ENCODE measurements at places on chromosomes 16 and 17.

DNA sequence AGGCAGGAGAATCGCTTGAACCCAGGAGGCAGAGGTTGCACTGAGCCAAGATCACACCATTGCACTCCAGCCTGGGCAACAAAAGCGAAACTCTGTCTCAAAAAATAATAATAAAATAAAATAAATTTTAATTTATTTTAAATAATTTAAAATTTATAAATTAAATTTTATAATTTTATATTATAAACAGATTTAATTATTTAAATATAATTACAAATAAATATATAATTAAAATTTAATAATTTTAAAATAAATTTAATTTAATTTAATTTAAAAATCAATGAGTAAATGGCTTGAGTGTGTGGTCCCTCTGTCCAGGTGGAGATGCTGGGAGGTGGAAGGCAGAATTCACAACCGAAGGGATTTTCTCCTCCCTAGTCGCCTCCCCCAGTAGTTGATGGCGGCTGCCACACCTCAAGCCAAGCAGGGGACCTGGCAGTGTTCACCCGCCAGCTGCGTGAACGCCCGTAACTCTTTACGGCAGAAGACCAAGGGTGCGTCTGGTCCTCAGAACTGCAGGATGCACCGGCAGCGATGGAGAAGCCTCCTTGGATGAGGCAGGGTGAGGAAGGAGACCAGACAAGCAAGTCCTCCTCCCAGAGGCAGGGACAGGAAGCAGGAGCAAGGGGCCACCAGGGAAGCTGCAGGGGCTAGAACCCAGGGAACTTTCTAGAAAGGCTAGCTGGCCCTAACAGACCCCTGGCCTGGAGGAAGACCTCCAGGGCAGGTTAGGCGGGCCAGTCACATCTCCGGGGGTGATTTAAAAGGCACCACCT lies 22.9 kb upstream of the KRT17 start:
- DNase-seq: no peak

- no peak for DNase-seq
Observed at GRCh38 chr17:45336390-45337182, 19.8 kb upstream of the MAP3K14 start.

DNA sequence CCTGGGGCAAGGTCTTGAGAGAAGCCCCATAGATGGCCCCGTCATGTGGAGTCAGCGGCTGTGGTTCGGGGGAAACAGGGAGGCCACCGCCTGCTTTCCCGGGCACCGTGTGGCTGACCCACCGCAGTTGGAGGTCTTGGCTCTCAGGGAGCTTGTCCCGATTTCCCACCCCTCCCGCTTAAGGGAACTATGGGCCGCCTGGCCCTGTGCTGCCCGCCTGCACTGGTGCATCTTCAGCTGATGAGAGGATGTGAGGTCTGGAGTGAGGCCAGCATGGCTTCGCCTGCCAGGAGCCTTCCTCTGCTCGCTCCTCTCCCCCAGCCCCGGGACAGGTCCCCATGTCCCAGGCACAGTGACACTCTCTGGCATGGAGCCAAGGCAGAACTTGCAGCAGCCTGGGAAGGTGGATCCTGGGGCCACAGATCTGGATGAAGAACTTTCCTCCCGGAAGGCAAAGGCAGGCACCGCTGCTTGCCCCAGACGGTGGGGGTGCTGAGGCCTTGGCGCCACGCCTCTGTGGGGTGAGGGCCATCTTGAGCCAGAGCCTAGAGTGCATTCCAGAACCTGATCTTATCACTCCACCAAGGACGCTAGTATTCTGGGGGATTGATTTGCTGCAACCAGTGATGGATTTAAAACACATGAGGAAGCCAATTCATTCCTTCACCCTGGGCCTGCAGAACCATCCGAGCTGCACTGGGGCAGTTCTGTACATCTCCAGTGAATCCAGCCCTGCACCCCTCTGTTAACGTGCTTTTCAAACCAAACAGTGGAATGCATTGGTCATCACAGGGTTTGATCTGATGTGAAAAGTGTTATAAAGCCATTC lies 178.6 kb upstream of the TNRC6C start:
- DNase-seq: no peak

DNA sequence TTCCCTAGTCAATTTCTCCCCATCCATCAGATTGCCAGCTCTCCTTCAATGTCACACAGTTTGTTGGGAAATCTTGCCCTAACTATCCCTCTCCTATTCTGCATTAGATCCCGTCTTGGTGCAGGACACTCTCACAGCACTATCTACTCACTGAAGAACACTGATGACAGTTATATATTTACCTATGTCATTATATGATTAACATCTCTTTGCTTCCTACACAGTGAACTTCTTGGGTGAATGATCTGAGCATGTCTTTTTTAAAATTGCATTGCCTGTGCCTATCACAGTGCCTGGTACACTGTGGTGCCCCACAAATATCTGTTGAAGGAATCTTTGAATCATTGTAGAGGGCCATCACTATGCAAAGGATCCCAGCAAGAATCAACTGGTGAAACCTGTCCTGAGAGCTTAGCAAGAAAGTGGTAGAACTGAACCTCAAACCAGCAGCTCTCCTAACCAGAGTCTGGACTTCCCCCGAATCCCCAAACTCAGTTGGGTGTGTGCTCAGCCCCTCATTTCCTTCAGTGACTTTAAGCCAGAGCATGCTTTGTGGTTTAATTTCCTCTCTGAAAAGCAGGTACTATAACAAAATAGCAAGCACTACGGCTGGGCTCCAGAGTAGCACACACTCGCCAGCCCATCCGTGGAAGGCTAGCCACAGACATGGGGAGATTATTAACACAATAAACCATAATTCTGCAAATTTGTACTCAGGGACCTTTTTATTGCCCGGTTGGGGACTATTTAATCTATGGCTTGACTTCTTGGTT lies 680.7 kb upstream of the SALL1 start:
- DNase-seq: no peak

DNA sequence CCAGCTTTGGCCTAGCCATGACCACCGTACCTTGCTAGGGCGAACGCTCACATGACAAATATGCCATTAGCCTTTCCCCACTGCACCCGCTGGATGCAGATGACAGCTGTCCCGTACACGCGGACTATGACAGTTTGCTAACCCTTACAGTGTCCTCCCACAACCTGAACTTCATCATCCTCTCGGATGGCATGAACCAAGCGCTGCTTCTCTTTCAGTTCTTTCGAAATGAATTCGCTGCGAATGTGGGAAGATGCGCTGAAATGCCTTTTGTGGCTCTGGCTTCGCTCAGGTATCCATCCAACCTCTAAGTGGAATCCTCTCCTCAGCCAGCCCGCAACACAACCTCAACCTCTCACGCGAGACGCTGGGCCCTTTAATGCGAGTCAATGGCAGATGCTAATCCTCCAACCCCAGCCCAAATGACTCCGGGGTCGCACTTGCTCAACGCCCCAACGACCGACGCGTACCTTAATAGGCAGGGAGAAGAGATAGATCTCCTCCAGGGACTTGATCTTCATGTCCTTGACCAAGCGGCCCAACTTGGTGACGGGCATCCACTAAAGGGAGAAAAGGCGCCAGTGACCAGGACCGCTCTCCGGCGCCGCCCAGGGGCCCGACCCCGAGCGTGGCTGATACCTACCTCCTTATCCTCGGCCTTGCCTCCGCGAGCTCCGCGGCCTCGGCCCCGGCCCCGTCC lies 670 bp downstream of the RPS2 start:
- DNase-seq: no peak

GRCh38 chr17:43025290-43025657 lies 243 bp downstream of the RND2 start:
- DNase-seq: no peak
